CD4-positive, alpha-beta T cell treated with Interleukin-4 for 4 hours (primary cell): ENCODE measurements at places on chromosomes 4 and X.
A peak's percentile ranks its signal among the peaks of the same experiment; 100 is the strongest.

DNA sequence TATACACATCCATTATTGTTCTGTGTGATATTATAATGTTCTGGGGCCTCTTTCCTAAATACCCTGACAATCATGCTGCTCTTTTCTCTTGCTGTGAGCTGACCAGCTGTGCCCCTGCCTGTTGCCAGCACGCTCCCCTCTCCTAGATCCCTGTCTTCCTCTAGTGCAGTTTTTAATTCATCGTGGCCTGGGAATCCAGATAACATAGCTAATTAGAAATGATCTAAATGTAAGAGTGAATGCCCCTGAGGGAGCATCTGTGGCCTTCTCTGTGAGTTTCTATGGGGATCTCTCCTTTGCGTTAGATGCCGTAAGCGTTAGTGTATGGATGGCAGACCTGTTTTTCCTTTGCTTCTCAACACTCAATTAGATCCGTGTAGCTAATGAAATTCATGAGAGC lies 434.3 kb downstream of the SPRY1 start:
- no peak for DNase-seq

- no peak for DNase-seq
These were observed 42.1 kb upstream of the SPINK2 start for GRCh38 chr4:56863441-56864139.

GRCh38 chr4:122503214-122503613 lies 46.7 kb upstream of the IL2 start:
- DNase-seq: peak; percentile 36

DNA sequence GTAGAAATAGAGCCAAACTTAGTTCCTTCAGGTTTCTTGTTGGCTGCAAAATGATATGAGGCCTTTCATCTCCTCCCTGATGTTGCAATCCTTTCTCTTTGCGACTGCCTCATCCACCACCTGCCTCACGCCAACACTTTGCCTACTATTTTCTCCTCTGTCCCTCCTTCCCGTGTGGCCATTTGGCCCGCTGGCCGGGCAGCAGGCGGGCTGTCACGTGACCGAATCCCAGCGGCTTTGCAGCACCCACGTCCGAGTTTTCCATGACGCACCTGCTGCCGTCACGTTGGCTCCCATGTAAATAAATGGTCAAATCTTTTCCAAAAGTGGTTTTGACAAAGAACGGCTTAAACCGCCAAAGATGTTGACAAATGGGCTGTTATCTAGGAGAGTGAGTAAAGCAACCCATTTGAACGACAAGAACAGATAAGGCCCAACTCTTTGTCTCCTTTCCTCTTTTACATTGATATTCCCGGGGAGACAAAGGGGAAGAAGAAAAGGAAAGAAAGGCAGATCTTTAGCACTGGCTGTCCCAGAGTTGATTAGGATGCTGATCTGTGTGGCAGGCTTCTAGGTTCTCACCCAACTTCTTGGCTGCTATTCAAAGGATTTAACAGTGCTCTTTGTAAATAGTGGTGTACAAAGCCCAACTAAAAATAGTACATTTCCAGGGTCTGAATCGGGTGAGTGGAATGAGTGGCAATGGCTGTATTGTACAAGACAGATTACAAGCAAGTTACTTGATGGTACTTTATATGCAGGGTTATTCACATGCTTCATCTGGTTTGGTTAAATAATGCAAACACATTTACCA lies 174.2 kb upstream of the JADE1 start:
- no peak for DNase-seq

- no peak for DNase-seq
These were observed 57.8 kb downstream of the RAP1GDS1 start for GRCh38 chr4:98319021-98319420.

GRCh38 chr4:145719752-145720624 lies 40.0 kb downstream of the C4orf51 start:
- no peak for DNase-seq

- DNase-seq: no peak
These were observed 16.7 kb downstream of the PPP4R3C start for GRCh38 chrX:27446423-27446822.

DNA sequence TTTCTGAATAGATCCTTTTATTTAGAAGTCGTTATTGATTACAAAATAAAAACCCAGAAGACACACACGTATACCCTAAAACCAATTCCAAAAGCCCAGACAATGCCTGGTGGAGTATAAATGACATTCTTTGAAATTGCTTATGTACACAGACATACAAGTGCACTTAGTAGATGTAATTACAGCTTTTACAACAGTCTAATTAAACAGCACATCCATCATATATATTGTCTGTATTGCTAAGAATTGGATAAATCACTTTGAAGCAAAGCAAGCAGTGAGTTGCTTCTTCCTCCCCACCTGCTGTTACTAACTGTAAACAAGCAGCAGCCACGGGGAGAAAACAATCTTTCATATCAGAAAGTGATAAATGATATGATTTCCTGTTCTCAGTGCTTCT lies 645.7 kb downstream of the TLL1 start:
- DNase-seq: no peak

DNA sequence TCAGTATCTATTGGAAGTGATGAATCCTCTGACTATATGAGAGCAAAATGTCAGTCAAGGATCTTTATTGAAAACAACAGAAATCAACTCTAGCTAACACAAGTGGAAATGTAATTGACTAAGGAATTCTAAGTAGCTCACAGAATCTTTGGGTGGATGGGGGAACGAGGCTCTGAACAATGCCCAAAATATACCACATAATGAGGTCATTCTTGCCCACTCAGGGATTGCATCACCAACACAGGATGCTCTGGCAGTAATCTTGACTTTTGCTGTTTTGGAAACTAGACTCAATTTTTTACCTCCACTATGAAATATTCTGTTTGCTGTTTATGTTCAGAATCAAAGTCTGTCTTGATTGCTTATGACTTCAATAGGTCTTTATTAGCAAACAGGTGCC lies 127.4 kb upstream of the UNC5C start:
- no peak for DNase-seq

GRCh38 chr4:48375651-48376304 lies 34.4 kb downstream of the SLAIN2 start:
- no peak for DNase-seq

DNA sequence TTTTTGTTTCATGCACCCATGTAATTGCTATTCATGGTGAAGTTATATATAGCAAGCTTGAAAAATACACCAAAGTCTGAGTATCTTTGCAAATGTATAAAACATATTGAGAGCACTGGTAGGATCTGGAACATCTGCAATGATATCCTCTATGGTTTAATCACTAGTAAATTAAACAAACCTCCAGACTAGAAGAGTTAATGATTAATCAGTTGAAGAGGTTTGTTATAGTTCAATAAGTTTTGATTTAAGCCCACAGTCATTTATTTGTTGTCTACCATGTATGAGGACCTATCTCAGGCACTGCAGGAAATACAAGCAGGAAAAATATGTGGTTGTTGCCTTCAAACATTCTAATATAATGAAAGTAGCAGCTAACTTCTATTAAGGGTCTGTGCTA lies 16.5 kb downstream of the CYBB start:
- no peak for DNase-seq

DNA sequence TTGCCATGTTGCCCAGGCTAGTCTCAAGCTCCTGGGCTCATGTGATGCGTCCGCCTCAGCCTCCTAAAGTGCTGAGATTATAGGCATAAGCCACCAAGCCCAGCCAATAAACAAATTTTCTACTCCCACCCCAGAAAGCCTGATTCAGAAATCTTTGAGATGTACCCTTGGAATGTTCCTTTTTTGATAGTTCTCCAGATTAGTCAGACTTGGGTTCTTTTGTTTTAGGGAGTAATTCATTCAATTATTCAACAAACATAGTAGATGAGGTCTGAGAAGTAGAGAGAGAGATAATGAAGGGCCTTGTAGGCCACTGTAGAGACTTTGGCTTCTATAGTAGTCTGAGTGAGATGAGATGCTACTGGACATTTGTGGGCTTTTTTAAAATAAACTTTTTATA lies 27.8 kb downstream of the RP2 start:
- DNase-seq: no peak

GRCh38 chr4:139951021-139951420 lies 203.0 kb downstream of the MAML3 start:
- DNase-seq: no peak

DNA sequence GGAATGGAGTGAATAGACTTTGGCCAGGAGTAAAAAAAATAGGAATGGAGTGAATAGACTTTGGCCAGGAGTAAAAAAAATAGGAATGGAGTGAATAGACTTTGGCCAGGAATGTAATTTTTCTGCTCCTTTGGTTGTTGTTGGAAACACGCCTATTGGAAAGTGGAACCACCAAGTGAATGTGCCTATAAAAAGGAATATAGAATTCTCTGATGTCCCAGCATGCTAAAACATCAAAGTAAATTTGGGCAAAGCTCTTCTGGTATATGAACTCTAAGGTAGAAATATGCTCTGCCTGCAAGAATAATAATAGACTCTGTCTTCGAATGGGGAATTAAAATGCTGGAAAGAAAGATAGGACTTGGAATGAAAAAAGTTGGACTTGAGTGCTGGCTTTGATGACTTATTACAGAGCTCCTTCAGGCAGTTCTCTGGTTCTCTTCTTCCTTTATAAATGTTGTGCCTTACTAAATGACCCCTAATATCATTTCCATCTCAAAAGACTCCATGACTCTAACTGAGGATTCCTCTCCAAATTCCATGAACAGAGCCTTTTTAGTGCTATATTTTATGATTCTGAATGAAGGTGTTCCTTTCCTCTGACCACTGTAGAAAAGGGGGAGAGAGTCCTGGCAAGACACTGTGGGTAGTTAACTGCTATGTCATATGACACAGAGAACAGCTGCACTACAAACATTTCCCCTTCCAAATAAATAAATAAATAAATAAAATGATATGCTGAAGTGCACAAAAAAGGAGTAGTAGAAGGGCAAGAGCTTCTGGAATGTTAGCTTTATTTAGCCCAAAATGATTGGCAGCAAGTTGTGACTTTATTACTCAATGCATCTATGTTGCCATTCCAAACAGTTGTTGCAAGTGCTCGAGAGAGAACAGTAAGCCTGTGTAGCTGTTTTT lies 13.5 kb upstream of the GBA3 start:
- no peak for DNase-seq

DNA sequence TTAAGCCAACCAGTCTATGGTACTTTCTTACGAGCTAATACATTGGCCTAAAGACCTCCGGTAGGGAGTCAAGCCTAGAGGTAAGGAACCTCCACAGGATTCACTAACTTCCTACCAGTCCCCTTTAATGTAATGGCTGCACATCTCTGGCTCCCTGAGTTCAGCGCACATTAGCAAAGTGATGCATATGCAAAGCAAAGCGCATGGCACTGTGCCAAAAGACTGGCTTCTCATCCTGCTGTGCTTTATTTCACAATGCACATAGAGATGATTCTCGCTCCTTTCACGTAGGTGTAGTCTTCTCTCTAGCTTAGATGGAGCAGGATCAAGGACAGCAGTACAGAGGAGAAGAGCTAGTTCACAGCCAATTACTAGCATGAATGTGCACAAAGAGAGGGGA lies 14.6 kb upstream of the CLTRN start:
- DNase-seq: no peak

- no peak for DNase-seq
These were observed 182.8 kb upstream of the GRID2 start for GRCh38 chr4:92120810-92121498.

DNA sequence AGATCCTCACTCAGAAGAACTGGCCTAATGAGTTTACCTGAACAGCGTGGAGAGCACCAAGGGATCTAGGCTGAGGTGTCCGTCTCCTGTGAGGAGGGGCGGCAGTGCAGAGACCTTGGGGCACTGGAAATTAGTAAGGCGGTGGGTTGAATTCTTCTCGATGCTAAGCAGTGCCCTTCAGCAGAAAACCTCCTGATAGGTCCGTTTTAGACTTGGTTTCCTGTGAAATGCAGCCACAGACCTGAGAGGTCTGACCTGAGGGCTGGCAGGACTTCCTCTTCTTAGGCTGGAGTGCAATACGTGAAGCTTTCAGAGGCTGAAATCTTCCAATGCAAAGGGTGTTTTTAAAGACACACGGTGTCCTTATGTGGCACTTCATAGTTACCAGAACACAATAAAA lies at the start of gene CLNK:
CLNK (minus strand) TSS at position 138 of the 400 bp plus-strand sequence. CDS start 16,899 bp downstream, outside the sequence.
- no peak for DNase-seq
